Stimulated activated CD4-positive, alpha-beta T cell treated with anti-CD3 and anti-CD28 coated beads, Interleukin-1b, Interleukin-23, amount 100 ng/mL, for 24 hours (primary cell): ENCODE measurements at places on chromosomes 11 and 22.

DNA sequence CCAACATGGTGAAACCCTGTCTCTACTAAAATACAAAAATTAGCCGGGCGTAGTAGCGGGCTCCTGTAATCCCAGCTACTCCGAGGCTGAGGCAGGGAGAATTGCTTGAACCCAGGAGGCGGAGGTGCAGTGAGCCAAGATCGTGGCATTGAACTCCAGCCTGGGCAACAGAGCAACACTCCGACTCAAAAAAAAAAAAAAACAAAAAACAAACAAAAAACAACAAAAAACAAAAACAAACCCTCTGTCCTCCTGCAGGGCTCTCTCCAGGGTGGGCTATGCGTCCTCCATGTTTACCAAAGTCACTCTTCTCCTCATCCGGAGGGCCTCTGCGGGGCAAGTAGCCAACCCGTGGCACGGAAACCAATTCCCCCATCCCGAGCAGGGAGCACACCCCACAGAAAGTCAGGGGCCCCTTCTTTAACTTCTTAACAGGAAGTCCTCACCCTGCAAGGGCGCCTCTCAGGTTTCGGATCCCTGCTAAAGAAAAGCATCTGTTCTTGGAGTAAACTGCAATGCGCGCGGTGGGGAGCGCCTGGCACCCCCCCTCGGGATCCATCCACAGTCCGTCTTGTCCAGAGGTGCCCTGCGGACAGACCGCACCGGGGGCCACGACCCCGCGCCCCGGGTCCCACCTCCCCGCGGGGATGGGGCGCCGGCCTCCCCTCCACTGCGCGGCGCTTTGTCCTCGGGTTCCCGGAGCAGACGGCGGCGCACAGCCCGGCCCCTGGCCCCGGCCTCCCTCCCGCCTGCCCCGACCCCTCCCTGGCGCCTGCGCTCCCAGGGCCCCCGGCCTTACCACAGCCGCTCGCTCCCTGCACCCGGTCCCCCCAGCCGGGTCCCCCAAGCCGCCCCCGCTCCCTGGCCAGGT is 712 bp downstream of the CERK start:
- no peak for DNase-seq

- no peak for DNase-seq
Observed at GRCh38 chr11:21385669-21386440, 716.5 kb downstream of the NELL1 start.

GRCh38 chr22:24514241-24515026 is 19.3 kb downstream of the UPB1 start:
- no peak for DNase-seq

GRCh38 chr22:20920881-20921203 is 3.6 kb downstream of the CRKL start:
- no peak for DNase-seq

DNA sequence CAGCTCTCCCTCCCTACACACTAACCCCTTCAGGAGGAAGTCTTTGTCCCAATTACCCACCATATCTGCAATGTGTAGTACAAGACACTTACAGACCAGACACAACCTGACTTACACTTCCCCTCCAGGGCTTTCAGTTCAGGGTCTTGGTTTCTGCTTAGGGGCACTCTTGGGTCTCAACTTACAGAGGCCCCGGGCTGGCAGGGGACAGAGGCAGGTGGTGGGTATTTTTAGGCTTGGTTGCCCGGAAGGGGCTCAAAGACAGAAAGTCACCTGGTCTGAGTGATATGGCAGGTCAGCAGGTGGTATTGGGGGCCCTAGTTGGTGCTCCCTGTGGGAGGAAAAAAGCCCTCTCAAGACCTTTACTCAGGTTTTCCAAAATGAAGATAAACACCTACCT is 3.4 kb upstream of the TMEM184B start:
- no peak for DNase-seq

DNA sequence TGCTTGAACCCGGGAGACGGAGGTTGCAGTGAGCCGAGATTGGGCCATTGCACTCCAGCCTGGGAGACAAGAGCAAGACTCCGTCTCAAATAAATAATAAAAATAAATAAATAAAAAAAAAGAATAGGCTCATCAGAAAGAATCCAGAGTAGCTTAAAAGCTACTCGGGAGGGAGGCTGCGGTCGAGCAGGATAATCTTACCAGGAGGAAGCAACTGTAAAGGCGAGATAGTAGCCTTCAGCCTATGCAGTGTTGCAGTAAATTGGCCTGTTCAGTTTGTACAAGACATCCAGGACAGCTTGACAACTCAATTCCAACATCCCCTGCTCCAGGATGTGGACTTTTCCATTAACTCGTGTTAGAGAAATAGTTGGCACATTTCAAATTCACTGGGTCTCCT is 1164.7 kb downstream of the LRRC4C start:
- DNase-seq: no peak

DNA sequence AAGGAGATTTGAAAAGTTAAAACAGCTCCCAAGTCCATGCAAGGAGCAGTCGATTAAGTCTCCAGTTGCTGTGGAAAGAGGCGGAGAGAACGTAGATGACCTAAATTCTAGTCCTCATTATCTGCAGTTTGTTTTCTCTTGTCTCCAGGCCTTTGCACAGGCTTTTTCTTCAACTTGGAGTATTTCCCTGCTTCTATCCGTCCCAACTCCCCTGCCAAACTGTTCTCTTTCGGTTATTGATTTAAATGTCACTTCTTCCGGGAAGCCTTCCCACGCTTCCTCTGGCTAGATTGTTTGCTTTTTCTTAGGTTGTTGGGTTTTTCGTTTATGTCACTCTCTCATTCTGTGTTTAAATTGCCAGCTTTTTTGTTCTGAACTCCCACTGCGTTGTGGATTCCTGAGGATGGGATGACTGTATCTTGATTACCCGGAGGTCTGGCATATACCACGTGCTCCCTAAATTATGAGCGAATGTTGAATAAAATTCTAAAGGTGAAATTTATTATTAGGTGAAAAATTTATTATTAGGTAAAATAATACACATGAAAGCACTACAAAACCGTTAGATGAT is 463 bp downstream of the TMEM126B start:
- DNase-seq: no peak

GRCh38 chr11:19176629-19177186 is 25.1 kb downstream of the CSRP3 start:
- DNase-seq: no peak

GRCh38 chr11:64842851-64843685 is 1.4 kb downstream of the CDC42BPG start:
- DNase-seq: no peak

DNA sequence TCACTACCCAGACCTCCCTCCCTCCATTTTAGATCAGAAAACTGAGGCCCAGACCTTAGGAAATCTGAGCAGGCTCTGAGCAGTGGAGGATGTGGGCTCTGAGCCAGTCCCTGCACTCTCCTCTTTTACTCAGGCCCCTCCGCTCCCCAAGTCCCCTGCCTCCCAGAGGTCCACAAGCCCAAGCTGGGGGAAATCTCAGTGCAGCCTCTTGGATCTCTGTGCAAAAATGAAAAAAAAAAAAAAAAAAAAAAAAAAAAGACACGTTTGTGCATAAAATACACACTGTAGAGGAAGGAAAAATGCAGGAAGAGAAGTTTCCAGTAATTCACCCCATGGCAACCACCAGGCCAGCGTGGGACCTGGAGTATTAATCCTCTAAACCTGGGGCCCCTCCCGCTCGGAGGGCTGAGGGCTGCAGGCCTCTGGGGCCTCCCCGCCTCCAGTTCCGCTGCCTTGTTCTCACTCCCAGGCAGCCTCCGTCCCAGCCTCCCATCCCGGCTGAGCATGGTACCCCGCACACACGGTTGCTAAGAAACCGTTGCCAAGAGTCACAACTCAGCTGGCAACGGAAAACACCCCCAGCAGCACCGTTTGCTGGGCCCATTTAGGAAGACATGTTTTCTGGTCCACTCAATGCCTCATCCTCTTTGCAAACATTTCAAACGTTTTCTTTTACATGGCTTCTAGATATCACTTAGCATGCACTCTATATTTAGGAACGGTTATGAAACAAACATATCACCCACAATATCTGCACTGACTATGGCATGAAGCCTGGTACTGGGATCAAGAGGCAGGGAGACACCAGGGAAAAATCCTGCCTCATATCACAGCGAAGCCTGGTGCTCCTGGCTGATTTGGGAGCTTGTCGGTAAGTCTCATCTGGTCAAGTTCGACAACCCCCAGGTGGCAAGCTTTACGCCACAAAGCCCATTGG is 227.5 kb downstream of the CTTN start:
- no peak for DNase-seq

DNA sequence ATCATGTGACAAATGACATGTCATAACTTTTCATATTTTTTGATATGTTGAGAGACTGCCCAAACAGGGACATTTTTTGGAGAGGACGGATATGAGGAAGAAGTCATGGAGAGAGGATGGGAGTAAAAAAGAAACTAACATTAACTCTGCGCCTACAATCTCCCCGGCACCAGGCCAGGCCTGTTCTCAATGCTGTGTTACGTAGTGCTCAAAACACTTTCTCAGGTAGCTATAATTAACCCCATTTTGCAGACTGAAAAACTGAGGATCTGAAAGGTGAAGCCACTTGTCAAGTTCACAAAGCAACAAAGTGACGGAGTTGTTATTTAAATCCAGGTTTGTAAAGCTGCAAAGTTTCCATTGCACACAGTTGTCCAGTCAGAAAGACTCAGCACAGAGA is 17.4 kb upstream of the NOX4 start:
- no peak for DNase-seq

GRCh38 chr11:61293867-61294716 is 1.0 kb downstream of the VWCE start:
- DNase-seq: peak; percentile 30

DNA sequence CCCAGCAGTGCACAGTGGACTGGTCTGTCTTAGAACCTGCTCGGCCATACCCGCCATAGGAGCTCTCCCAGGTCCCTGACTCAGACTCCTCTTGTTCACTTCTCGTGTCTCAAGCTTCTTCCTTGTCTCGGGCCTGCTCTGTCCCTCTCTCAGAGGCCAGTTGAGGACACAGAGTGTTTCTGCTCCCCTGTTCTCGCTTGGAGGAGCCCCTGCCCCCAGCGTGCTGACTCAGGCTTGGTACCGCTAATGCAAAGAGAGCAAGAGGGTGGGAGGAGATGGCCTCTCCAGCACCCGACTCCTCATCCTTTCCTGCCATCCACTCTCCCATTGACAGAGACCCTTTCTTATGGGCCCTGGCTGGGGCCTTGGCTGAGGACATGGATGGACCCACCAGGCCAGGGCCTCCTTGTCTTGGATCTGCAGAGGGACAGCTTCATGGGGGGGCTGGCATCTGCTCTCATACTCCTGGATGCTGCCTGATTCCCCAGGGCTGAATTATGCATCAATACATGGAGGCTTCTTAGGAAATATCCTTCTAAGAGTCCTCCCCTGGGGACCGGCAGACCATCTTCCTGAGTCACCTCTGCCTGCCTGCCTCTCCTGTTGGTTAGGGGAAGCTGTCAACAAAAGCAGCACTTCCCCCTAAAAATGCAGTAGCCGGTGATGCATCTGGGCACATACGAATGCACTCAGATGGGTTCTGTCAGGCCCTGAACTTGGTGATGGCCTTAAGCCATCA is 15.9 kb downstream of the TSPAN18 start:
- no peak for DNase-seq

DNA sequence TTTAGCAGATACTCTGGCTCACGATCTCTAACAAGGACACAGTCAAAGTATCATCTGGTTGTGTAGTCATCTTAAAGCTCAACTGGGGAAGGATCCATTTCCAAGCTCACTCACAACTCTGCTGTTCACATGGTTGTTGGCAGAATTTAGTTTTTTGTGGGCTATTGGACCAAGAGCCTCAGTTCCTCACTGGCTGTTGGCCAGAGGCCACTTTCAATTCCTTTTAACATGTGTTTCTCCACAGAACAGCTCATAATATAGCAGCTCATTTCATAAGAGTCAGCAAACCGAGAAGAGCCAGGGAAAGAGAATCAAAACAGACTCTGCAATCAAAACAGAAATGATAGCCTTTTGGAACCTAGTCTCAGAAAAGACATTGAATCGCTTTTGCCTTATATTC is 22.6 kb downstream of the IZUMO1R start:
- no peak for DNase-seq
